ENCODE measurements at places on chromosomes 2 and 18. TPM values are rescaled to one million over a fixed set of nuclear protein-coding genes. Genes with fewer than 3 reads are reported as not detected.
A peak's percentile ranks its signal among the peaks of the same experiment; 100 is the strongest.

ASB18 gene
- total RNA-seq = not detected

SCYGR1 gene
- total RNA-seq = not detected

SALL3 gene
- not detected for total RNA-seq

UGT1A6 gene
- total RNA-seq = not detected

KLHL29 gene
- 2.5 TPM for total RNA-seq

ONECUT2 gene
- total RNA-seq = under 0.01 TPM

NT5DC4 gene
- total RNA-seq = not detected

DNA sequence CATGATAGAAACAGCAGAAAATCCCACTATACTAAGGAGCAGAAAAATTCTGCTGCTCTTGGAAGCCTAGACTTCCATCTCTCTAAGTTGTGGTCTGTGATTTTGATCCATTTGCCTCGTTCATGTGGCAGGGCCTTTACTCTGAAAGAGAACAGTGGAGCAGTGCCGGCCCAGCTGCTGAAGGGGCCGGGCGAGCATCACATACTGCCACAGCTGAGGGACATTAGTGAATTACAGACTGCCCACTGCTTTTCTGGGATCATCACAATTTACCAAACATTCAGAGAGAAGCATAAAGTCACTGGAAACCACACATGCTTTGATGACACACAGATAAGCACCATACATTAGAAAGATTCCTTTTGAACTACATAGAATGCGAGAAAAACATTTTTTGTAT is 217.0 kb upstream of the BOD1L2 start:
- DNase-seq = no peak

- DNase-seq = no peak
Observed at GRCh38 chr2:15790838-15791237, 149.5 kb upstream of the MYCN start.

- no peak for DNase-seq
Observed at GRCh38 chr2:72985891-72986683, 68.8 kb downstream of the EMX1 start.

GRCh38 chr18:9914334-9914583 is 443 bp downstream of the VAPA start:
- no peak for DNase-seq

- no peak for DNase-seq
Observed at GRCh38 chr2:21346984-21347383, 223.2 kb downstream of the TDRD15 start.

DNA sequence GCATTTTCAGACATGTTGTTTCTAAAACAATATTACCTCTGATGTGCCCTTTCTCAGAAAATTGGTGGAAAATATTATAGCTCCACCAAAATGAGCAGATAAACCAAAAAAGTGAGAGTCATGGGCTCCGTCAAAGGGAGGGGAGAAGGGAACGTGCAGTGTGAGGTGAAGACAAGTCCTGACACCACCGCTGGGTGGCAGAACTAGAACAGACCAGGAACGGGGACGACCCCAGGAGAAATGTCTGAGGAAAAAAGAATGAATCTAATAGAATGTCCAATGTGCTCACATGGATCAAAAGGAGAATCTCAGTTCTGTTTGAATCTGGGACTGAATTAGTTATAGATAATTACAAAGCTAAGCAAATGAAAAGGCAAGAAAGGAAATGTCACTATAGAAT is 22.6 kb upstream of the BCL2 start:
- DNase-seq = peak; percentile 28

GRCh38 chr18:25639596-25639995 is 287.6 kb upstream of the ZNF521 start:
- peak; percentile 75 for DNase-seq

GRCh38 chr2:18413676-18414396 is 146.6 kb downstream of the RDH14 start:
- peak; percentile 89 for DNase-seq

DNA sequence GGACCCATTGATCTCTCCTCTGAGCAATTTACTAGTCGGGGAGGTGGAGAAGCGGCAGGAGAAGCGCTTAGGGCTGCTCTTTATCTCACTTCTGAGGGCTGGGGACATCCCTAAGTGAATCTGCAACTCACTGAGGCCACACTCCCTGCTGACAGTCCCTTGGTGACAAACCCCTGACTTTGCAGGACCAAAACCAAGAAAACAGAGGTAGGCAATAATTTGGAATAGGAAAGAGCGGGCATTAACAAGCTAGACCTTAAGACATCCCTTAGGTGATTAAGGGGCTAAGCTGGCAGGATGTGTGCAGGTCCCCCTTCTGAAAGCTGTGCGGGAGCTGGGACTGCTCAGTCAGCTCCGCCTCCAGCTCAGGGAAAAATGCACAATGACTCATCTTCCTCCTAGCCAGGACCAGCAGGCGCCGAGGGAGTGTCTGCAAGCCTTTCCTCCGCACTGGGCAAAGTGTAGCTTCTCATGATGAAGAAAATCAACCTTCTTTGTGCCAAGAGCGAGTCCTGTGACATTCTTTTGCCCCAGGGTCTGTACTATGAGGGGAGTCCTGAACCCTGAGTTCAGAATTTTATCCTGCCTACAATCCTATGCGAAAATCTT is 63.3 kb downstream of the BOD1L2 start:
- DNase-seq = peak; percentile 70

DNA sequence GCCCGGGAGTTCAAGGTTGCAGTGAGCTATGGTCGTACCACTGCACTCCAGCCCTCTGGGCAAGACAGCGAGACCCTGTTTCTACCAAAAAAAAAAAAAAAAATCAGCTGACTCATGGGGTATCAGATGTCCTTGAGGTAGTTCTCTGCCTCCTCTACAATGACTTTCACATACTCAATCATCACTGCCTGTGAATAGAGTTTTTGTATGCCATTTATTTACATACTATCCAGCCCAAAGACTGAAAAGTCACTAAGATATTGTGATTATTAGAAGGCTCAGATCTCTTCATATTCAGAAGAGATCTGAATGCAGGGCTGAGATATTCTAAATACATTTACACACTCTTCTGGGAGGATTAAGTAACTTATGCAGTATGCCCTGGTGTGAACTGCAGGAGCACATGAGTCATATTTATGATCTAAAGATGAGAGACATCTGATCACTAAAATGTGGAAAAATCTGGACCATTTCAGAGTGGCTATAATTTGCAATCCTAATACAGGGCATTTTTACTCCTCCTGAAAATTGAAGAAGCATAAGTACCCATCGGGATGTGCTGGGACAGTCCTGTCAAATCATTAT is 38.9 kb downstream of the KLF7 start:
- DNase-seq = peak; percentile 57

GRCh38 chr18:824179-824578 is 12.1 kb upstream of the YES1 start:
- no peak for DNase-seq

DNA sequence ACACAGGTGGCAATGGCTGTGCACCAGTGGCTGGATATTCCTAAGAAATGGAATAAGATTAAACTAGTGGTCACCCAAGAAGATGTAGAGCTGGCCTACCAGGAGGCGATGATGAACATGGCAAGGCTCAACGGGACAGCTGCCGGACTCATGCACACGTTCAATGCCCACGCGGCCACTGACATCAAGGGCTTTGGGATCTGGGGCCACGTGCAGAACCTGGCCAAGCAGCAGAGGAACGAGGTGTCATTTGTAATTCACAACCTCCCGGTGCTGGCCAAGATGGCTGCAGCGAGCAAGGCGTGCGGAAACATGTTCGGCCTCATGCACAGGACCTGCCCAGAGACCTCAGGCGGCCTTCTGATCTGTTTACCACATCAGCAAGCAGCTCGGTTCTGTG is 190.8 kb downstream of the FTCDNL1 start:
- no peak for DNase-seq

DNA sequence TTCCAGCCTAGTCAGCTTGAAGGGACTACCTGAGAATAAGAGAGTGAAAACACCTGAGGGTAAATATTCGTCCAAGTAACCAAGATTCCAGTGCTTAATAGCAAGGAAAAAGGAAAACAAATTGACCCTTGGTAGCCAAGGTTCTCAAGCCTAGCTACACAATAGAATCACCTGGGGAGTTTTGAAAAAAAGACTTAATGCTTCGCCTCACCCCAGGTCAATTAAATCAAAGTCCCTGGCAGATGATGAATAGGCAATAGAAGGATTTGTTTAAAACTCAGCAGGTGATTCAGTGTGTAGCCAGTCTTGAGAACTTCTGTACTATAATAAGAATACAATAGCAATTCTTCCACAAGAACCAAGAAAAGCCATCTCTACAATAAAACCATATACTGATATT is 500.2 kb downstream of the XIRP2 start:
- no peak for DNase-seq

DNA sequence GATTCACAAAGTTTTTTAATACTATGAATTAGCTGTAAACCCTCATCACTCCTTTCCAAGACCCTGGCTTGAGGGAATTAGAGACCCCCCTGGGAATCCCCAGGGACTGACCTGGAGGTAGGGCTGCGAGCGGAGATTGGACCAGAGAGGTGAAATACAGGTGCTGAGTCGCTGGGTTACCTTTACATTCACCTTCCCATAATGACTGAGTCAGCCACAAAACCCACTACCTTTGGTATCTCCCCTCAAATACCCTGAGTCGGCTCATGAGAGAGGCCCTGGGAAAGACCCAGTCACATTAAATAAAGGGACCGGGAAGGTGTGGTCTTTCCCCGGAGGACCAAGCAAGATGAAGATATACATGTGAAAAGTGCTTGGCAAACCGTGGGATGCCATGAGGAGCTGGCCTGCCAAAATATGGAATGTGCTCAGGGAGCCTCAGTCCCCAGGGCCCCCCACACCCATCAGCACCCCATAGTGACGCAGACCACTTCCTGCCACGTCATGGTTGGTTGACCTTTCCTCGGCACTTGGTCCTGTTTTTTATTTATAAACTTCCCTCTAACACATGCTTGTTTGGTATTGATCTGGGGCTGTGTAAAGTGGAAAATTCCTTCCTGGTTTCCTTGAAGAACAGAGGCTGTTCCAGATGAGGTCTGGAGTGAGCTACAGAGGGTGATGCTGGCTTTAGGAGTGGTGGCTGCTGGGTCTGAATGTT is 51.4 kb downstream of the IL1RL2 start:
- peak; percentile 83 for DNase-seq

DNA sequence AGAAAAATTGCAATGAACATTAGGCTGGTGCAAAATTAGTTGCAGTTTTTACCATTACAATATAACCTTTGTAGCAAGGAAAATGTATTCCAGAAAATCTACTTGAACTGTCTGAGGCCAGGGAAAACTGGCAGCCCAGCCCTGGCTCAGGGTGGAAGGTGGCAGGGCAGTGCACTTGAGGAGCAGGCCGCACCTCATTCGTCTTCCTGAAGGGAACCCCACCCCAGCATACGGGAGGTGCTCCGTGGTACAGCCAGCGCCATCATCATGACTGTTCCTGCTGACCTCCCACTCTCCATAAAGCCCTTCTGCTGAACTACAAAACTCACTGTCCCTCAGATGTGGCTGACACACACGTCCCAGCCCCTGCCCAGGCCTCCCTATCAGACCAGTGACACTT is 65.9 kb upstream of the TFCP2L1 start:
- DNase-seq = no peak

DNA sequence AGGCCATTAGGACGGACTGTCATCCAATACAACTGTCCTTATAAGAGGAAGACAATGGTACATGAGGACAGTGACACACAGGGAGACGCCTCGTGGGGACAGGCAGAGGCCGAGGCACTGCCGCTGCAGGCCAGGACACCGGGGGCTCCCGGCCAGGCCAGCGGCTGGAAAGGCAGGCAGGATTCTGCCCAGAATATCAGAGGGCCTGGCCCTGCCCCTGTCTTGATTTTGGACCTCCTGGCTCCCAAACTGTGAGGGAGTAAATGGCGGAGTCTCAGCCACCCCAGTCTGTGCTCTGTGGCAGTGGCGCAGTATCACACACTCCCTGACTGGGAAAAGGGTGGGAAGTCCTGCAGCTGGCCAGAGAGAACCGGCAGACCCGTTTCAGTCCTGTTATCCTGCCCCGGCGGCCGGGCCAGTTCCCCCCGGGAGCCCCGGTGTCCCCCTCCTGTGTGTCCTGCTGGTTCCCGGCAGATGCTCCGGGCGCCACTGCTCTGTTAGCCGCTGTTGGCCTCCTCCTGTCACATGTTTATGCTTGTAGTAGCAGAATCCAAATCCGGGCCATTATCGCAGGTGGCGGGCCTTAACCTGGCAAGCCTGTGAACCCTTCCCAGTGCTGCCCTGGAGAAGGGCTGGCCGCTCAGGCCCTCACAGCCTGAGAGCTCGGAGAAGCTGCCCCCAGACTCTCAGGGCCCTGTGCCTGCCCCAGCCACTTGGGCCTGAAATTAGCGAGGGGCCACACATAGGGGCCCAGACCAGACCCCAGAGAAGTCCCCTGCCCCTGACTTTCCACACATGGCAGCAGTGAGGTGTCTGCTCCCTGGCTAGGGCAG is 31.4 kb upstream of the TAF1B start:
- DNase-seq = no peak

- DNase-seq = no peak
Observed at GRCh38 chr18:45009756-45010155, 329.1 kb downstream of the SETBP1 start.
